ENCODE measurements at places on chromosomes 3 and 15.

- DNase-seq = no peak
Observed at GRCh38 chr3:127585163-127585812, 5.2 kb downstream of the TPRA1 start.

DNA sequence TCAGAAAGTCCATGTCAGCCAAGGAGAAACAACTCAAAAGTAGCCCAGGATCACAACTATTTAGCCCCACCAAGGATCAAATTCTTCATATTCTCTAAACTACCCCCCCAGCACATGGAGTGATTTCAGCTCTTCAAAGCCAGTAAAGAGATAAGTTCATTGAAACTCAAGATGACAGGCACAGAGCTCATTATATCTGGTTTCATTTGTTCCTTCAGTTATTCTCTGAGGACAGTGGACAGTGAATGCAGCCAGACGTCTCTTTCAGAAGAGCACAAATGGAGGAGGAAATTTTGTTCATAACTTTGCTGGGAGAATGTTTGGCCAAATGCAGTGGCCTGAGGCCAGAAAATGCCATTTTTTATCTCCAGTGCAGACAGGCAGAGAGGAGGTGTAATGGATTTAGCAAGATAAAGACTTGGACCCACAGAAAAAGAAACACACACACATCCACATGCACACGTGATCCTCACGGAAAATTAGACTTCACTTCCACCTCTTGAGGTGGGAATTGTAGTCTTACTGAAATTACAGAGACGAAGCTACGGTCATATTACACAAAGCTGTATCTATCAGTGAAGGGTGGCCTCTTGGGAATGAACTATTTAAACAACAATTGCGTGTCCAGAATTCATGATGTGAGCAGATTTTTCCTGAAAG lies 64.6 kb downstream of the HES1 start:
- no peak for DNase-seq

GRCh38 chr3:172987273-172987672 lies 153.8 kb downstream of the SPATA16 start:
- no peak for DNase-seq

DNA sequence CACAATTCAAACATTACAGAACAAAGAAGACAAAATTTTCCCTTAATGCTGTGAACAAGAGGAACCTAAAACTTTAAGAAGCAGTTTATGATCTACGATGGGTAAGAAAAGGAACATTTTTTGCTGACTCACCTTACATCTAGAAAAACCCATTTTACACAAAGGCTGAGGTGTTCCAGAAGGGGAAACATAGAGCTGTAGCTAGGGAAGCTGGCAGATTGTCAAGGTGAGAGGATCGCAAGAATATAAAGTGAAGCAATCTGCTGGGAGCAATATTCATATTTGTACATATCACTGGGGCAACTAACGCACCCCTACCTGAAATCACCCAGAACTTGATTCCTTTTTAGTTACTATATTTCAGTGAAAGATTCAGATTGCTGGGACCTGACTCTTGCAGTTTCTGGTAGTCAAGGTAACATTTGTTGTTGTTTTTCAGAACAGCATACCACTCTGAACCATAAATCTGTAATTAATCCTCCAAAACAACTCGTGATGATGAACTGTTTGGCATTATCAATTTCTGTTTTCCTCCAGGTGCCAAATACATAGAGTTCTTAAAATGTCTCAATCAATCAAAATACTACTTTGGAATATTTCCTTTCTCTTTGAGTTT lies 184.1 kb upstream of the LRRC3B start:
- DNase-seq = no peak

- DNase-seq = no peak
Observed at GRCh38 chr3:34352778-34353331, 554.4 kb downstream of the PDCD6IP start.

GRCh38 chr3:189361103-189361835 lies 189.5 kb downstream of the TPRG1 start:
- DNase-seq = no peak

DNA sequence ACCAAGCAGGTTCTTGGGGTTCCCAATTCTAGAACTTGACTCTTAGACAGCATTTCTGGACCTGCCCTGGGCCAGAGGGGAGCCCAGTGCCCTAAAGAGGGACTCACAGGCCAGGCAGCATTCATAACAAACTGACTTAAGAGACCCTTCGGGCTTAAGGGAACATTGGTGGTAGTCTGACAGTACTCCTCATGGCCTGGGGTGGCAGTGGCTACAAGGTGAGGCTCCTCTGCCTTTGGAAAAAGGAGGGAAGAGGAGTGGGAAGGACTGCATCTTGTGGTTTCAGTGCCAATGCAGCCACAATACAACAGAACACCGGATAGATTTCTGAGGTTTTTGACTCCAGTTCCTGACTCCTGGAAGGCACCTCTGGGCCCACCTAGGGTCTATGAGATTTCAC lies 172.2 kb upstream of the STRIT1 start:
- DNase-seq = no peak

GRCh38 chr3:61182662-61183061 lies 68.6 kb downstream of the FHIT start:
- DNase-seq = no peak

DNA sequence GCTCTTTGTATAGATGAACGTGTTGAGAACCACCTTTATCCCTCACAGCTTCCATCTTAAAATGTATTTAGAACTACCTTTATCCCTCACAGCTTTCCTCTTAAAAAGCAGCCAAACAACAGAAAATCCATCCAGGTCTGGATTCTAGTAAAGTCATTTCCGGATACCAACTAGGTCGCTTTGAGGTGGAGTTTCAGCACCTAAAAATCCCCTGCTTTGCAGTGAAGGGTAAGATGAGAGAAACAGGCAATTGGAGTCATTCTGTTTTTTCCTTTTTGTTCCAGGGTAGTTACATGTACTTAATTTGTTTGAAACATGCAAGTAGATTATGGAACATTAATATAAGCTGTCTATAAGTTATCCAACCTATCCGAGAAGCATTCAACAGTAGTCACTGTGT lies 192.0 kb downstream of the UBE2E2 start:
- no peak for DNase-seq

- DNase-seq = peak; percentile 11
Observed at GRCh38 chr15:67091071-67091979, 25.9 kb downstream of the SMAD3 start.

- no peak for DNase-seq
Observed at GRCh38 chr15:92112180-92112579, 258.7 kb downstream of the SLCO3A1 start.

- no peak for DNase-seq
Observed at GRCh38 chr15:80870893-80871292, 91.7 kb downstream of the CEMIP start.

GRCh38 chr3:150080058-150080730 lies 109.5 kb upstream of the PFN2 start:
- no peak for DNase-seq

DNA sequence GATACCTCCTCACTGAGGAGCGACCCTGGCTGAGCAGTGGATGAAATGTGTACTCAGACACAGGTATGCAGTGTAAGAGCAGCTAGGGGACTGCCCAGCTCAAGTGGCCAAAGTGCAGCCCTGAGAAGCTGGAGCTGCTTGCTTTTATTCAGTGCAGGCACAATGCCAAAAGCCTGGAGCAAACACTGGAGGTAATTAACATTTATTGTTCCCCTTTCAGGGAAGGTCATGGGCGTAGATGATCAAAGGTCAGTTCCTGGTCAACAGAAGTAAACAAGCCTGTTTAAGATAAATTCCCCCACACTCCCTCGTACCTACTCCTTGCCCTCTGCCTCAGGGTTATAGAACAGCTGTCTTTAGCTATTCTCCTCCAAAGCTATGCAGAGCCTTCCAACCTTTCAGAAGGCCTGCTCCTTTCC lies 17.5 kb downstream of the PLA2G4F start:
- DNase-seq = no peak

GRCh38 chr3:165279471-165279870 lies 83.3 kb upstream of the SLITRK3 start:
- no peak for DNase-seq

DNA sequence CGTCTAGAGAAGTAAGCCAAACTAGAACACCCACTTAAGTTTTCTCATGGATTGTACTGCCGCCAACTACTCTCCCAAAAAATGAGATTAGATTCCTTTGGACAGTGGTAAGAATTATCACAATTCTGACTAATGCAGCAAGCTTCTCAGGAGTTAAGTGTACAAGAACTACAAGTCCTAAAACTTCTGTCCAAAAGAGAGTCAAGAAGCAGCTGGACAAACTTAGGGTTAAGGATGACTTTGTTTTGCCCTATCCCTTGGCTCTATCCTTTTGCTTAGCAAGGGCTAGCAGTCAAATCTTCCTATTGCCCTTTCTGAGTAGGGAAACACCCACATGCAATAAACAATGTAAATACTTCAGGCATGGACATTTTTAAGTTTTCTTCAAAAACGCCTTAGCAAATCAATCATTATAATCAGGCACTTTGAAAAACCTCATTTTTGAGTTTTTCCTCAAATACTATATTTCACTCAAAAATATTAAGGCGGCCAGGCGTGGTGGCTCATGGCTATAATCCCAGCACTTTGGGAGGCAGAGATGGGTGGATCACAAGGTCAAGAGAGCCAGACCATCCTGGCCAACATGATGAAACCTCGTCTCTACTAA lies 19.5 kb downstream of the RAF1 start:
- DNase-seq = no peak

DNA sequence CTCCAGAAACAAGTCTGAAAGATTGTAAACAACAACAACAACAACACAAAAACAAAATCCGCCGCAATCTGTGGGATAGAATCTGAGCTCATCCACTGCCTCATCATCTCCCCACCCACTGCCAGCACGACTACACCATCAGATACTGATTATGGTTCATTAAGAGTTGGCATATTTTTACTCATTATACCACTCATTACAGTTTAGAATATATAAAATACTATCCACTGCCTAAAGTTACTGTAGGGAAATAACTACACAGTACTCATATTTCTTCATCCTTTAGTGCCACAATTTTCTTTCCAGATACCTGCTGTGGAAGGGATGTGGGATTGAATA lies 152.5 kb upstream of the PEX5L start:
- DNase-seq = no peak

- DNase-seq = no peak
Observed at GRCh38 chr3:13533885-13534301, 15.0 kb upstream of the FBLN2 start.

DNA sequence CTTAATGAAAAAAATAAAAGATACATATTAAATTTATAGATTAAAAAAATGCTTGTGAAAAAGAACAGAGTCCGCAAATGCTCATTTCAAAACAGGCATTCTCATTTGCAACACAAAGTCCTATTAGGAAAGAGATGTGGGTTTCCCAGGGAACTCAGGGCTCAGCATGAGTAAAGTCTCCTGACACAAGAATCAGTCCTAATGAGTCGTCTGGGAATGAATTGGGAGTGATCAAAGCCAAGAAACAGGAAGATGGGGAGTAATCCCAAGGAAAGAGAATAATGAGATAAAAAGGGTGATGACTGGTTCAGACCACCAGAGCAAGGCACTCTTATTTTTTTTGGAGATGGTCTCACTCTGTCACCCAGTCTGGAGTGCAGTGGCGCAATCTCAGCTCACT lies 443.7 kb downstream of the NR2F2 start:
- no peak for DNase-seq

- no peak for DNase-seq
Observed at GRCh38 chr3:171768986-171769385, 41.3 kb downstream of the PLD1 start.

- DNase-seq = no peak
Observed at GRCh38 chr15:70923311-70924080, 30.9 kb downstream of the LRRC49 start.

GRCh38 chr3:135989242-135989641 lies 23.7 kb downstream of the PPP2R3A start:
- no peak for DNase-seq

GRCh38 chr3:50676031-50676705 lies 1.4 kb downstream of the DOCK3 start:
- DNase-seq = no peak

DNA sequence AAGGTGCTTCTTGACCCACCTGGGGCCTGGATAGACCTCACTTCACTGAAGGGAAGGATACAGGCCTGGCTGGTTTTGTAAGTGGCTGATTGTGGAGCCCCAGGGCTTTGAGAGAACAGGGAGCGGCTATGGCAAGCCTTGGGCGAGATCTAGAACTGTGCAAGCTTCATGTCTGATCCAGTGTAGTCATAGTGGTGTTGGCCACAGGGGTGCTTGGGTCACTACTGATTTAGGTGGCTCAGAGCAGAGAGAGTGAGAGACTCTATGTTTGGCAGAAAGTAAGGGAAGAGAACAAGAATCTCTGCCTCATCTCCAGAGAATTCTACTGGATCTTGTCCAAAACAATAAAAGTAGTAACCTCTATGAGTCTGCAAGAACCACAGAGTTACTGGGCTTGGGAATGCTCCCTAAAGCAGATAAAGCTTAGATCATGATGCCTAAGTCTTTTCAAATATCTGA lies 394.2 kb upstream of the EPHA3 start:
- DNase-seq = no peak

All from NCI-H1048 (cell line).